Activated CD8-positive, alpha-beta memory T cell treated with anti-CD3 and anti-CD28 coated beads, Interleukin-2, amount 50 U/mL, for 48 hours (primary cell): ENCODE measurements at places on chromosomes 7 and 10.

GRCh38 chr10:3980660-3981059 lies 195.7 kb upstream of the KLF6 start:
- DNase-seq = no peak

DNA sequence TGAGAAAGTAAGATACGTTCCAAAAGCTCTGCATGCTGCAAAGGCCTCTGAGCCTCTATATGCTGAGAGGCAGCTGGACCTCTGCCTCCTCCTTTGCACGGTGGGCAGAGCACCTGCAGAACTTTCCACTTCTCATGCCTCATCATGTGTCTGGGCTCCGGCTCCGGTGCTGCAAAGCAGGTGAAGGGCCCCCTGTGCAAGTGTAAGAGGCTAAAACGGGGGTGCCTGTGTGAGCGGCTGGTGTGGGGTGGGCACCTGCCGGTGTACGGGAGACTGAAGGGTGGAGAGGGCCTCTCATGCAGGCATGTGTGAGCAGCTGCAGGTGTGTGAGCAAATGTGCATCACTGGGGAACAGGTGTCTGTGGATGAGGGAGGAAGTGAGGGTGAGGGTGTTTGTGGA lies 121.0 kb downstream of the KCNMA1 start:
- DNase-seq = no peak

DNA sequence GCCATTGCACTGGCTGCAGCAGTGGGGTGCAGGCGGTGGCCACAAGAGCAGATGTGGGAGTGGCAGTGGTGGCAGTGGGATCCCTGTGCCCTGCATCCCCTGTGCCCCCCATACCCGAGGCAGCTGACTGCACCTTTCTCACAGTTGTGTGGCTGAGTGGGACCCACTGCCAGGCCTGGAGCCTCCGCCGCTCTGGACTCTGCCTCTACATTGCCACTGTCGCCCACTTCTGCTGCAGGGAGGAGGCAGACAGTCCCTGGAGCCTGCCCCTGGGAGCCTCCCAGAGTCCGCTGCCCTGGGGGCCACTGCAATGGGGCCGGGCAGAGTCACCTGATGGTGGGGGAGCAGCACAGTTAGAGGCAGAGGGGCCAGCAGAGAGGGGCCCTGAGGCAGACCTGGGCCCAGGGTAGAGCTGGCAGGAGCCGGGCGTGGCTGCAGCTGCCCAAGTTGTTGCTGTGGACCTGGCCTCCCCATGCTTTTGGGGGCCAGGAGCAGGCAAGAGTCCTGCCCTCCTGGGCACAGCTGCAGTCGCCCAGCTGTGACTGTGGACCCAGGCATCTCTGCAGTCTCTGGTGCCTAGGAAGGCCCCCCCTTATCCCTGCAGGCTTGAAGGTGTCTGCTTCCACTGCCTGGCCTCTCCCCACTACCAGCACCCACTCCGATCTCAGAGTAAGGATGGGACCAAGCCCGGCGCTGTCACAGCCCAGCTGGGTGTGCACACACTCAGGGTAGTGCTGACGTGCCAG lies 22.2 kb downstream of the FAM241B start:
- DNase-seq = no peak

GRCh38 chr10:126476246-126476645 lies 88.0 kb upstream of the ADAM12 start:
- no peak for DNase-seq

- no peak for DNase-seq
Measured at GRCh38 chr10:96401036-96401435, 42.2 kb upstream of the OPALIN start.
